ENCODE measurements at places on chromosomes 3 and 15.
A peak's percentile ranks its signal among the peaks of the same experiment; 100 is the strongest.

DNA sequence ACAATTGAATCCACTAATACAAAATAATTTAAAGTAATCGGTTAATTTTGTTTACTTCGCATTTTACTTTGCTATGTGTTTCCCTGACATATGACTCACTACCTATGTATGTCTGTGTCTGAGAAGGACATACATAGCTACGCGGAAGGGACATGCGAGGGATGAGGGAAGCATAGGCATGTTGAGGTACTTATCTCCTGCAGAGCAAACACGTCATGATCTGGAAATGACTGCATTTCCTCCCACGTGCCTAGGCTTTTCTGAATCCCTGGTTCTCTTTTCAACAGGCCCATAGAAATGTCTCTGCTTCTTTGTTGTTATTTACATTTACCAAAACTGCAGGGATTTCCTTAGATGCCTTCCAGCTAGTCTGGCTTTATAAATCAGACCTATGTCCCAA, 27.5 kb downstream of the ALCAM start:
- DNase-seq: no peak

DNA sequence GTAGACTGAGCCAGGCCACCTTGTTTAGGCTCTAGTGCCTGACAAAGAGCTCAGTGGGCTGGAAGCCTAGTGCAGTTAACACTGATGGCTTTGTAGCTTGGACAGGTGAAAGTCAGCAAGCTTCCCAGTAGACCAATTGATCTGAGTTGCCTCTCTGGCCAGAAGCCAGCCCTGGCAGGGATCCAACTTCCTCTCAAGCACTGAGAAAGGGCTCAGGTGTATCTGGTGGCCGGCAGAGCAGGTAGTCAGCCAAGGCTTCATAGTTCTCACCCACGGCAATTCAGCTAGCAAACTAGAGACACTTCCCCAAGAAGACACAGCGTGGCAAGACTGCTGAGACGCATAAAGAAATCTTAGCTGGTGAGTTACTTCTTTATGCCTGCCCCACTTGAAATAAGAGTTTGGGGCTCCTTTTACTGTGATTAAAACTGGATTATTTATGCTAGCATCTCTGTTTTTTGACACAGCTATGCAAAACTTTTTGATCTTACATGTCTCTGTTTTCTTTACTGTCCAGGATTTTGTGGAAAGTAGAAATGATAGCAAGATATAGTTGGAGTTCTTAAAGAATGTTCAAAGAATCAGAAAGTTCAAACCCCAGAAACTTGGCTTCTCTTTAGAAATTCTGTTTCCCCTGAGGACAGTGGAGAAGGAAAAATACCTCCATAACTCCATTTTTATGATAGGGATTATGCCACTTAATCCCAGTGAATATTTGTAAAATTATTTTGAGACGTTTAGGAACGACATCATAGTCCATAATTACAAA, 8.4 kb upstream of the CA12 start:
- peak; percentile 84 for DNase-seq

DNA sequence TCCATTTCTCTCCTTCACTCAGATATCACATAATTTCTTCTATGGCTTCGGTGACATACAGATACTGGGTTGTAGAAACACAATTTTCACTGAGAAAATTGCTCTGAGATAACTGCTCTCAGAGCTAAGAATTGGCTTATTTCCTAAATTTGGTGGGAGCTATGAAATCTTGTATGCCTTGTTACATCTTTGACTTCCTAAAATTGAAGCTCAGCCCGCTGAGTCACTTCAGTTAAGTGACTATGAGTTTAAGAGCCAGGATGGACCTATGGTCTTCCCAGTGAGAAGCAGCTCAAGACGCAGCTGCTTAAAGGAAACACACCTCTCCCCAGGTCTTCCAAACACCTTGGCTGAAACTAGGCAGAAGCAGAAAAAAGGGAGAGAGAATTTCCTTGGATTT, 56.4 kb downstream of the EFHB start:
- no peak for DNase-seq

DNA sequence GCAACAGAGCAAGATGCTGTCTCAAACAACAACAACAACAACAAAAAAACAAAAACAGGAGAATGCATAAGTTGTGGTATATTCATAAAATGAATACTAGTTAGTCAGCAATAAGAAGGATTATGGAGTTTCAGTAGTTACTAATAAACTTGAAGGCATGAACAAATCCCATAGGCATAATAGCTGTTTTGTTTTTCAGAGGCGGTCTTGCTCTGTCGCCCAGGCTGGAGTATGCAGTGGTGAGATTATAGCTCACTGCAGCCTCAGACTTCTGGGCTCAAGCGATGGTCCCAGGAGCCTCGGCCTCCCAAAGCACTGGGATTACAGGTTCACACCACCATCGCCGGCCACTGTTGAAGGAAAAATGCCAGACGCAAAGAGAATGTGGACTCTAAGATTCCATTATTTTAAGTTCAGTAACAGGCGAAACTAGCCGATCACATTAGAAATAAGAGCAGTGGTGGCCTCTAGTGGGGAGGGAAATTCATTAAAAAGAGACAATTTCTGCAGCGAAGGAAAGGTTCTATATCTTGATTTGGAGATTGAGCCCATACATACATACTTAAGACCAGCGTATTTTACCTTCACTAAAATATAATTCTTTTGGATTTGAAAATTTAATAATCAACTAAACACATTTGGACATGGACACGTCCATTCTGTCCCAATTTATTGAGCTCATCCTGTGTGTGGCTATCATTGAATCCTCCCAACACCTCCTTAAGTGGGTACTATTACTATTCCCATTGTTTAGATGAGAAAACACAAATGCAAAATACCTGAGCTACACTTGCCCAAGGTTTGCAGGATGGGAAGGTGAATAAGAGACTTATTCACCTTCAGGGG, 27.4 kb upstream of the HDAC11 start:
- DNase-seq: peak; percentile 67

GRCh38 chr3:138899351-138899991, 47.5 kb downstream of the FOXL2 start:
- DNase-seq: peak; percentile 6

DNA sequence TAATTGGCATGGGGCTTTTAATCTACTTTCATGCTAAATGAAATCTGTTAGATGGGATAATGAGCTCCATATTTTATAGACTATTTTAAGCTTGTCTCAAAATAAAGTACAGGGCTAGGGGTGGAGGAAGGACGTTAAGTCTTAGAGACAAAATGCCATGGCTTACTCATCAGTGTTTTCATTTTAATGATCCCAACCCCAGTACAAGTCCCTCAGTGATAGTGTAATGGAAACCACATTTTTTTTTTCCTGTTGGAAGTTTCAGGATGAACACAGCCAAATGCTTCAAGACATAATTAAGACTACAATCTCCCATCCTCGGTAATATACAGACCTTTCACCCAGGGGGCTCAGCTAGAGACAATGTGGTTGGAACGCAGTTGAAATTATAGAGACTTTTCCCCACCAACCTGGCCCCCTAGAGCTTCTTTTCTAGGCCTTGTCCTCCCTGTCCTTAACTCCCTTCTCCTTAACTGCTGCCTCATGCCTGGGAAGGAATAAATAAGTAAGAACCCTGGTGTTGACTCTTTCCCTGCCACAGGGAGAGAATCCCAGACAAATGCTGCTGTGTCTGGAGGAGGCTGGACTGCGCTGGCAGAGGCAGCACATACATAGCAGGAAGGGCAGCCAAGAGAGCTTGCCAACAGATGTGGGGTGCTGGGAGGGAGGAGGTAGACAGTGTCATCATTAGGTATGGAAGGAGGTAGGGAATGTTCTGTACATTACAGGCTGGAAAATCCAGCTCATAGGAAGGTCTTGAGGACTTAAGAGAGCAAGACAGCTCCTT, 115.4 kb upstream of the ROPN1 start:
- no peak for DNase-seq

GRCh38 chr3:153250446-153250845, 88.4 kb downstream of the RAP2B start:
- DNase-seq: no peak

- DNase-seq: no peak
These were observed 12.1 kb downstream of the ARPP21 start for GRCh38 chr3:35651426-35651825.

DNA sequence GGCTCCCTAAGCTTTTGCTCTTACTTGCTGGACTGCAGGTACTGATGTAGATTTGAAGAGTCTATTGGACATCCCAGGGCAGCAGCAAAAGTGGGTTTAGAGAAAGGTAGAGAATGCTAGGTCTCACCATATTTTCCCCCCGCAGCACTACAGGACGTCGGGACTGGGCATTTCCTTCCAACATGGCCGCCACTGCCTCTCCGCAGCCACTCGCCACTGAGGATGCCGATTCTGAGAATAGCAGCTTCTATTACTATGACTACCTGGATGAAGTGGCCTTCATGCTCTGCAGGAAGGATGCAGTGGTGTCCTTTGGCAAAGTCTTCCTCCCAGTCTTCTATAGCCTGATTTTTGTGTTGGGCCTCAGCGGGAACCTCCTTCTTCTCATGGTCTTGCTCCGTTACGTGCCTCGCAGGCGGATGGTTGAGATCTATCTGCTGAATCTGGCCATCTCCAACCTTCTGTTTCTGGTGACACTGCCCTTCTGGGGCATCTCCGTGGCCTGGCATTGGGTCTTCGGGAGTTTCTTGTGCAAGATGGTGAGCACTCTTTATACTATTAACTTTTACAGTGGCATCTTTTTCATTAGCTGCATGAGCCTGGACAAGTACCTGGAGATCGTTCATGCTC, 11.2 kb downstream of the CYP8B1 start:
- DNase-seq: no peak

- DNase-seq: no peak
These were observed 94.9 kb downstream of the AKAP13 start for GRCh38 chr15:85475317-85475701.

DNA sequence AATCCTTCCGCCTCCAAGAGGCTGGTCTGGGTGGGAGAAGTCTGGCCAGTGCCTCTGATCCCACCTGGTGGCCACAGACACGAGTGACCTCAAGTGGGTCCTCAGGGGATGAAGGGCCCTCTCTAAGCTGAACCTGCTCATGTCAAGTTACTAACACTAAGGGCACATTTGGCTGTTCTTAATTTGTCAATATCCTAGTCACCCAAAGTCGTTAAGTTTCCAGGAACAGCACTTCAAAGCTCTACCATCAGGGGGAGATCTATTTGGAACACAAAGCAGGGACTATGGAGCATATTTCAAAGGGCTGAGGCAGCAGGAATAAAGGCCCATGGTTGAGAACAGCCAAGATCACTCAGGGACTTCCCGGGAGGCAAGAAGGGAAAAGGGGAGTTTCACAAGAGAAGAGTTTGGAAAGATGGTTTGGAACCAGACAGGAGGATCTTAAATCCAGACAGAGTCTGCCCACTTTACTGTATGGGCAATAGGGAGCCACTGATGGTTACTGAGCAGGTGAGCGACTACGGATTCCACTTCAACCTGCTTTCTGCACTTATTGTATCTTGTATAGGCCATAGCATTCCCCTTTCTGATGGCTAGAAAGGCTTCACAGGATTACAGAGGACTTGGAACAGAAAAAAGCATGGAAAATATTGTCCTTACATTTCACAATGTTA, 13.7 kb downstream of the OXTR start:
- no peak for DNase-seq

DNA sequence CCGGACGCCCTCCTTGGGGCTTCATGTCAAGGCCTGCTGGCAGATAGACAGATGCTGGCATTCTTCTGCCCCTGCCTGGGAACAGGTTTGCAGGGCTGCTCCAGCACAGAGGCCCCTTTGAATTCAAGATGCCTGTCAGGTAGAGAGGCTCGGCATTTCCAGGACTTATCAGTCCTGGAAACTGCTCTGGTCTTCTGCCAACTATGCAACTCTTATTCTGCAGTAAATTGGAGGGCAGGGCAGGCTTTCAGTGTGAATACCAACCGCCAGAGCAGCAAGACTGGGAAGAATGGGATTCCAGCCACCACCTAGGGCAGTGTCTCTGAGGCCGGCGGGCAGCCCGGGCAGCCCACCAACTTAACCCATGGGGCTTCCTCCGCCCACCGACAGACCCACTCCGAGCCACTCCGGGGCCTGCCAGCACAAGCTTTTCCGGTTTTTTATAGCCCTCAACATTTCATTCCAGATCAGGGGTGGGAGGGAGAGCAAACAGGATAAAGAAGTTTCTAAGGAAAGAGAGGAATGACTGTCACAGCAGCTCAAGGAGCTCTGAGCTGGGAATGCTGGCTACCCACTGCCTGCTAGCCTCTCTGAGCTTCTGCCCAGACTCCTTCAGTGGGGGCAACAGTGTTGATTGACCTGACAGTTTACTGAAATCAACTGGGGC, 140.9 kb downstream of the NTRK3 start:
- no peak for DNase-seq

- no peak for DNase-seq
These were observed 7.3 kb upstream of the COPB2 start for GRCh38 chr3:139396707-139397106.

DNA sequence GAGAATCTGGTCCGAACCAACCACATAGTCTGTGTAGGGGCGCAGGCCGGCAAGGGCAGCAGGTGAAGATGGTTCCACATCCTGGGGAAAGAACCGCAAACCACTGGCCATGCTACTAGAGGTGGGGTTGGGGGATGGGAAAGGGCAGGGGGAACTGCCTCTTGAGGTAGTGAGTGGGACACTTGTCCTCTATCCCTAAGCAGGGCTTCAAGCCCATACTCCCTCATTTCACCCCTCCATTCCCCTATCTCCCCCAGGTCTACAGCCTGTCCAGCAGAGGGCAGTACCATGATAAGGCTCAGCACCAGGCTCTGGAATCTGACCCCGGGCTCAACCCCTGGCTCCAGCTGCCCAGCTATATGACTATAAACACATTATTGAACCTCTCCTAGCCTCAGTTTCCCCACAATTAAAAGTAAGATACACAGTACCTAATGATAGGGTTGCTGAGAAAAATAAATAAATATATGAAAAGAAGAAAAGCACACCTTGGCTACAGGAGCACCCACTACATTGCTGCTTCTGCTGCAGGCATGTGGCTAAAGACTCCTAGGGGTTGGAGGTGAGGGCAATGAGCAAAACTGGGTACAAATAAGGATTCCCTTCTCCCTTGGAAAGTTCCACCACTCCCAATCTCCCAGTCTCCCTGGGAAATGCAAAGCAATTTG, 6.3 kb downstream of the GORASP1 start:
- DNase-seq: peak; percentile 54

DNA sequence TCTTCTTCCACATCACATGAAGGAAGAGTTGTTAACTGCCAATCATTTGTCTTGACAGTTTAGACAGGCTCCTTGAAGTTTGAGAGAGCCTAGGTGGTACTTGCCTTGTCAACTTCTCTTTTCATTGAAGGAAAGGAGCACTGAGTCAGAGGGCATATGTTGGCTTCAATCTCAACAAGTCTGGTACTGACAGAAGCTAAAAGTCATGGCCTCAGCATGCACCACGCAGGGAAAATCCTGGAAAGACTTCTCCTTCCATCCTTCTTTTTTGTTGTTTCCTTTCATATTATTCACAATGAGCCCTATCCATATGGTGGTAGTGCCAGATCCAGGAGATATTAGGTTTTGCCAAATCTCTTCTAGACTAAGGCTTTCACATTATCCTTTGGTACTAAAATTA, 1272.5 kb downstream of the ROBO1 start:
- DNase-seq: no peak

DNA sequence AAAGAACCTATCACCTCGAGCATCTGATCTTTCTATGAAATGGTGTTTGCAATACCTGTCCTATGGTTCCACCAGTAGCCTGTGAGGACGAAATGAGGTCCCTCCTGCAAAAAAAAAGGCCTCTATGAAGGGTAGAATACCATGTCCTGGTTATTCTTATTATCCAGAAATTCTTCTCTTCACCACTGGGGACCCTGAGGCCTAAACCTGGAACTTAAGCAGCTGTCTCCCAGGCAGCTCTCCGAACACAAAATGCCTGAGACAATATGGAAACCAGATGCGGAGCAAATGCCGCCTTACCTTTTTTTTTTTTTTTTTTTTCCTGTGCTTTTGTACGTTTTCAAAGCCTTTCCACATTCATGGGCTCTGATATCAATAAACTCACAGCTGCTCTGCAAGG, 62.1 kb upstream of the WNT5A start:
- DNase-seq: no peak
